ENCODE measurements at places on chromosomes 7 and 10.

GRCh38 chr7:56078196-56078595, 14.1 kb downstream of the SUMF2 start:
- DNase-seq, result no peak

GRCh38 chr7:75687246-75688088, 51.3 kb downstream of the HIP1 start:
- no peak for DNase-seq

DNA sequence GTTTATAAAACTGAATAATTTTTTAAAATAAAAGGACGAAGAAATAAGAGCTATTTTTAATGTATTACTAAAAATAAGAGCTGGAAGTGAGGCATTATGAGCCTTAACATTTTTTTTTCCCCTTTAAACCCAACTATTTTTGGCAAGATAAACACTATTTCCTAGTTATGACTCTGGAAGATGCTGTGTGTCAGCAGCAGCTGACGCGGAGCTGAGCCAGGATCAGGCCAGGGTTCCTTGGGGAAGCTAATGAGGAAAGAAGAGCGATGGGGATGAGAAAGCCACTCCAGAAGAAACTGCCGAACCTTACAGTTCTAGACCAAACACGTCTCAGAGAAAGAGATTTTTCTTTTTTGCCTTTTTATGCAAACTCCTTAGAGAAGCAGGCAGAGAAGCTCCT, 85.9 kb downstream of the USP6NL start:
- DNase-seq, result peak; percentile 35

GRCh38 chr10:8840356-8840755, 785.9 kb downstream of the GATA3 start:
- no peak for DNase-seq

DNA sequence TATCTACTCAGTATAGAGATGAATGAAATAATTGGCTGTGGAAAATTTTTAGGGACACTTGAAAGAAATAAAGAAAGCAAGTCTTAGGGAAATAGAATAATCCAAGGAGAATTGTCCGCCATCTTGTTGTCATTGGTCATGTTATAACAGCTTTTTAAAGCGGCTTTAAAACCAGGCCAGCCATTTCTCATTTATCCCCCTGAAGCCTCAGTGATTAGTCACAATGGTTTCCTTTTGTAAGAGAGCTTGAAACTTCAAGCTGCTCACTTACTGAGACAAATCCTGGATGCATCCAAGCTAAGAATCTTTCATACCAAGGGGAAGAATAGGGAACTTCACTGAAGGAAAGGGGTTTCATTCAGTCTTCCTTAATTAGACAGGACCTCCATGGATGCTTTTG, 67.9 kb downstream of the SGCE start:
- no peak for DNase-seq

DNA sequence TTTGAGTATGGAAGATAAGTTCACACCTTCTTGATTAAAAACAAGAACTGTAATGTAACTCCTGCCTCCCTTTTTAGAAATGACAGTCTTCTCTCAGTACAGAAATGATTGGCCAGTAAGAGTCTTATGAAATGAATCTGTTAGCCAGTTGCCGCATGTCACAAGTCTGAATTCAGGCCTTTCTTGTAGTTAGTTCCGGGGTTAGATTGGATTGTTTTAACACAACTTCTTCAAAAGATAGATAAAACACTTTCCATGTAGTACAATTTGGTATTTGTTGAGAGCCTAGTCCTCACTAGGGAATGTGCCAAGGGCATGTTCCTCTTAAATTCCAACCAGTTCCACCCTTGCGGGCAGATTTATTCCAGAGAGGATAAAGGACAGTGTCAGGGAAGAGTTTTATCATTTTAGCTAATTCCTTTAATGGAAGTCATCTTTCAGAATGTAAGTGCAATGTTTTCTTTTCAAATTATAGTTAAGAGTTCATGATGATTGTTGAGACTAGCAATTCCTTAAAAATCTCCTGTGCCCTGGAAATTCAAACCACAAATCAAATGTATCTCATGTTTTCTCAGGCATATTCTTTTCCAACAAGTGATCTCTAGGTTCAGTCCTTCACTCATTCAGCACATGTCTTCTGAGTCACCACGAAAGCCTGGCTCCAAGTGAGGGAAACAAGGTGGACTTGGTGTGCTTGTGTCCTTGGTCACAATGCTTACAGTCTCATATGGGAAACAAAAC, 4.1 kb downstream of the FHIP2A start:
- DNase-seq, result peak; percentile 69

DNA sequence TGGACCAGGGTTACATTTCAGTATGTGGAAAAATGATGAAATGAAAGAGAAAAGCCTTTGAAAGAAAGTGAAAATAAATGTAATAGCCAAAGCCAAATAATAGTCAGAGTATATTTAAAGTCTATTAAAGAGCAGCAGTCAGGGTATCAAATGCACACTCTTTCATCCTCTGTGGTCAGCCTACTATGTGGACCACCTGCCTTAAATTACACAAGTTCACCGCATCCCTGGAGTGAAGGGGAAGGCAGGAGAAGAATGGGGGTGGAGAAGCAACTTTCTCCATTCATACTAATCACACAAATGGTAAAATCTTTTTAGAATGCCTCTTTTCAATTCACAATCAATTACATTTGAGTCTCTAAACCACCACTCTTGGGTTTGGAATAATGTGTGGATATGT, 16.0 kb downstream of the TWIST1 start:
- DNase-seq, result no peak

DNA sequence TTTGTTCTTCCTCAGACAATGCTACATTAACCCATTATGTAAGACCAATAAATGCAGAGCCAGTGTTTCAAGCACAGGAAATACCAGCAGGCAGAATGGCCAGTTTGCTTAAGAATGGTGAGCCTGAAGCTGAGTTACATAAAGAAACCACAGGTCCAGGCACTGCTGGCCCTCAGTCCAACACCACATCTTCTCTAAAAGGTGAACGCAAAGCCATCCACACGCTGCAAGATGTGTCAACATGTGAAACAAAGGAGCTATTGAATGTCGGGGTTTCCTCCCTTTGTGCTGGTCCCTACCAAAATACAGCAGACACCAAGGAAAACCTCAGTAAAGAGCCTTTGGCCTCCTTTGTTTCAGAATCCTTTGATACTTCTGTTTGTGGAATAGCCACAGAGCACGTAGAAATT, 63.8 kb downstream of the TASOR2 start:
- DNase-seq, result no peak

- peak; percentile 23 for DNase-seq
Measured at GRCh38 chr7:127812540-127812939, 160.5 kb downstream of the SND1 start.

DNA sequence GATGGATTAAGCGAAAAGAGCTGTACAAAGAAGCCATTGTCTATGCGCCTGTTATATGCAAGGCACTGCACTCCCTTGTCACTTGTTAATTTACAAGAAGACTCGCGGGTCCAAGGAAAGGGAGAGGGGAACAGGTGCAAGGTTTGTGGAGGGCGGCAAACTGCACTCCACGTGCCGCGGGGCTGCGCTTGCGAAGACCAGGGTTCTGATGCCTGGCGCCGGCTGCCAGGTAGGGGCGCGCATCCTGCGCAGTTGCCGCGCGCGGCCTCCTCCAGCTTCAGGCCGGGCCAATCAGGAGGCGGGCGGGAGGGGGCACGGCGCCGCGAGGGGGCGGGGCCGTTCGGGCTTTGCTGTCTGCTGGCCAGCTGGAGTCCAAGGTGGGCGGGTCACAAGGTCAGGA, 140.6 kb upstream of the PALS2 start:
- DNase-seq, result no peak

GRCh38 chr7:45969940-45970339, 48.9 kb upstream of the IGFBP3 start:
- DNase-seq, result no peak

GRCh38 chr10:112872728-112873127, 77.3 kb upstream of the TCF7L2 start:
- no peak for DNase-seq

DNA sequence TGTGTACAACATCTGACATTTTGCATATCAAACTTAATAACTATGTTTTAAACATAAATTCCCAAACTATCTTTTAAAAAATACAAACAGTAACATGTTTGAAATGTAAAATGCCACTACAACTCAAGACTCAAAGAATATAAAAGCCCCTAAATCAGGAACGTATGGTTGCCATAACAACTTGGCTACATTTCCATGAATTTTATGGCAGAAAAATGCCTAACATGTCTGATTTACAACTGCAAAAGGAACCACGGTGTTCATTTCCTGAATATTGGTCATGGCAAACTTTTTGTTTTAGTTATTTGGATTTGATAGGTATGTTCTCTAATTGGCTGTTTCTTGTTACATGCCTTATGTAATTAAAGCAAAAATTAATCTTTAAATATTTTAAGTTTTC, 2.0 kb downstream of the SOSTDC1 start:
- DNase-seq, result no peak

- no peak for DNase-seq
Measured at GRCh38 chr7:131627735-131628190, 71.3 kb upstream of the PODXL start.

DNA sequence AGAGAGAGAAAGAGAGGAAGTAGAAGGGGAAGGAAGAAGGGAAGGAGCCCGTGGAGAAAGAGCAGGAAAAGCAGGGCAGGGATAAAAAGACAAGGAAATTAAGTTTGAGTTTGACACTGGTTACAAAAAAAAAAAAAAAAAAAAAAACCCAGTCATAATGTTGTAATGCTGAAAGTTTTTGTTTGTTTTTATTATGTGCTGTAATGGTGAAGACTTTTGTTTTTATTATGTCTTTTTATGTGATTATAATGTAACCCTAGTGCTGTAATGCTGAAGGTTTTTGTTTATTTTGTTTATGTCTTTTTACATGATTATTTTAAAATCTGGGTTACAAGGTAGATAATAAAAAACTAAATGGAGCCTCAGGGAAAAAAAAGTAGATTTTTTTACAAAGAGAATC, 184.8 kb downstream of the SEMA3A start:
- peak; percentile 39 for DNase-seq

- DNase-seq, result no peak
Measured at GRCh38 chr7:96400001-96400400, 78.1 kb upstream of the SLC25A13 start.

DNA sequence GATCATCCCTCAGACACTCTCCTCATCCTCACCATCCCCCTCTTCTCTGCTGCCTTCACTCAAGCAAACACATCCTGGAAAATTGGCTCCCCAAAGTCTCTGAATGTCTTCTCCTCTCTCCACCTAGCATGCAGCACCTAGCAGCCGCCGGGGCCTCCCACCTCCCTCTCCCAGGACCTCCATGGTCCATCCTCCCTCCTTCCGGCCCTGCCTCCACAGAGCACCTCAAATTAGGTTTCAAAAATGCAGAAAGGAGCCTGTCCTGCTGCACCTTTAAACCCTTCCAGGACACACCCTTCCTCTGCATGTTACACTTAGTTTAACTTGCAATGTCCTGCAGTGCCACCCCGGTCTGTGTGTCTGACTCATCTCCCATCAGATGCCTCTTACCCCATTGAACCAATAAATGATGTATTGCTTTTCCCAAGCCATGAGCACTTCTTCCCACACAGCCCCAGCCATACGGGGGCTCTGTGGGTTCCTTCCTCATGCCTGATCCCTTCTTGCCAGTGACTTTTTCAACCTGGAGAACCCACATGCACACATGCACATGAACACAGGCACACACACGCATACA, 582.5 kb upstream of the MGMT start:
- no peak for DNase-seq

DNA sequence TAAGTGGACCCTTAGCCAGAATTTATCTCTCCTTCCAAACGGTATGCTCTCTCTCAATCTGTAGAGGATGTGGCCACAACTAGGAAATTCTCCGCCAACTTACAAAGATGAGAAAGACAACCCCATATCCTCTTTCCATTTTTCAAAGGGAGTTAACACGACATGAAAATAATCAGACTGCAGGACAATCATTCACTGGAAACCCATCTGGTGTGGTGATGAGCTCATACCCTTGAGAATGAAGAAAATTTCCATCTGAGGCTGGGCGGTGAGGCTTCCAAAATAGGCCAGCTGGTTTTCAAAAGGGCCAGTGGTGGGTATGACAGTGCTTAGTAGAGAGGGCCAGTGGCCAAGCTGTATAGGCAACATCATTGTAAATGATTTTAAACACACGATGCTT, 369.6 kb downstream of the FRMD4A start:
- DNase-seq, result peak; percentile 90

DNA sequence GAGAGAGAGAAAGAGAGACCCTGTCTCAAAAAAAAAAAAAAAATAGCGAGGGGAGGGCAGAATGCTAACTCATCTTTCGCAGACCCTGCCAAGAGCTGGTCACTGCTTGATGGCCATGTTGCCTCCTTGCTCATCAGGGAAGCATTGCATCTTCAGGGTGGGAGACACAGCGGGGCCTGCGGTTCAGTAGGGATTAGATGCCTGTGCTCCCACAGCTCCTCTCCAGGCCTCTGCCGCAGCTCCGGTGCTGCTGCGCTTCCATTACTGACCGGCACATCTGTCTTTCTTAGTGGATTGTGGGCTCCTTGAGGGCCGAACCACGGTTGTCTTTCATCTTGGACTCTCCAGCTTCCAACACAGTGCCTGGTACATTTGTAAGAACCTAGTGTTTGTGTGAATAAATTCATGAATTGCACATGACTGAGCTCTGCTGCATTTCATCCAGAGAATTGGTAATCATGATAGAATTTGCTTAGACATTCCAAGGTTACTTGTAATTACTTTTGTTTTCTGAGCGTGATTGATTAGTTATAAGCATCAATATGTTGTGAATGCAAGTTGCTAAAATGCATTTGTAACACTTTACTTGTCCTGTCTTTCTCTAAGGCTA, 16.8 kb downstream of the HK1 start:
- no peak for DNase-seq

- DNase-seq, result peak; percentile 22
Measured at GRCh38 chr7:151243408-151244195, 4.9 kb downstream of the SMARCD3 start.

- DNase-seq, result no peak
Measured at GRCh38 chr7:116647290-116647689, 24.7 kb upstream of the MET start.

DNA sequence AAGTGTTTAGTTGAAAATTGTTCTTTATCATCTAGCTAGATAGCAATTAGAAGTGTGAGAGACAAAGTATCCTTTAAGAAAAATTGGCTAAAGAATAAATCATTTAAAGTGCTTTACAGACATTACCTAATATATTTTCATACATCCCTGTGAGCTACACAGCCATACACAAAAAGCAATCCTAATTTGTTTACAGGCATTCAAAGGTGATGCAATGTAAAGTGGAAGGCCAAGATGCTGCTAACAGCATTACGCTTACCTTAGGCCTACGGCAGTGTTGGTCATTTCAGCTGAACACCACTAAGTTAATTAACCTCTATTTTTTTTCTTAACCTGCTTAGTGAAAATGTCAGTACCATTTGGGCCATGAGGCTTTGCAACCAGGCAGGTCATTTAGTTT, 10.7 kb upstream of the CASD1 start:
- no peak for DNase-seq

DNA sequence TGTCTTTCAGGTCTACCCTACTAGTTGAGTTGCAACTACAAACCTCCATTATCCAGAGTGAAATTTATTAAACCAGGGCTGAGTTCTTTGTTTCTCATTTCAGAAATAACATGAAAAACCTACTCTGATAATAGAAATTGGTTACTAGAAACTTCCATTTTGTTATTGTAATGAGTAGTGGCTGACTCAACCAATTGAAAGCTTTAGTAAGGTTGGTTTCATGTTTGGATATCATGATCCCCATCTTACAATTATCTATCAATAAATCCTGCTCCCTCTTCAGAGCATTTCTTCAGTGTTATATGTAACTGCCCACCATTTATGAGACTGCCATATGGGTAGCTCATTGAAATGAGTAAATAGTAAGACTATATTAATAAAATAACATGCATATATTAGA, 16.9 kb downstream of the MDFIC start:
- no peak for DNase-seq

GRCh38 chr7:69412331-69413146, 185.7 kb upstream of the AUTS2 start:
- peak; percentile 6 for DNase-seq

Measured in fibroblast of villous mesenchyme (primary cell).